ENCODE measurements at places on chromosomes 7 and 10.

DNA sequence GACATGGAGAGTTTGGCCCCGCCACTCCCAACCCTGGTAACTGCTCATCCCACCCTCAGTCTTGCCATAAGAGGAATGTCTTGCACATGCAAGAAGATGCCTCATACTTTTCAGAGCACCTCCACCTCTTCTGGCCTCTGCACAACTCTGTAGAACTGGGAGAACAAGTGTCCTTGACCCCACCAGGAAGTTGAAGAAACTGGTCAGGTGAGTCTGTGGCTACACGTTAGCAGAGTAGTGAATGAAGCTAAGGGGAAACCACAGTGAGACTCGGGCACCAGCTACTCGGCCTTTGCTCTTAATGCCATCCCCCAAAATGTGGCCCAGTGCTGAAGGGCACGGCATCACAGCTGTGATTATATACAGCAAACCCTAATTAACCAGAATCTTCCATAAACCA, 110.1 kb downstream of the ARID5B start:
- no peak for DNase-seq

DNA sequence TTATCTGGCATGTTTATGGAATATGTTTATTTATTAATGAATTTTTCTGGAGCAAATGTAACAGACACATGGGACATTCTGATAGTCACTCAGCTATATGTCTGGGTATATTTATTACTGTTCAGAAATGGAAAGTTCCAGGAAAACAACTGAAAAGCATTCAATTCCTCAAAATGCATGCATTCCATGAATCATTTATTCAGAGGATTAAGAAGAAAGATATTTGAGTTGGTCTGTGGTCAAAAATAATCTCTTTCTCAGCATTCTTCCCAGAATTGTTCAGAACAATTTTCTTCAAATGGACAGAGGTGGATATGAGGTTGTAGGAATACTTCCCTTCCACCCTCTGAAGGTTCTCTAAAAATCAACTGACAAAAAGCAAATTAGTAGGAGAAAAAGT, 97.6 kb upstream of the ITGB1 start:
- DNase-seq = no peak

GRCh38 chr7:95027234-95027872, 120.0 kb downstream of the PPP1R9A start:
- DNase-seq = no peak

DNA sequence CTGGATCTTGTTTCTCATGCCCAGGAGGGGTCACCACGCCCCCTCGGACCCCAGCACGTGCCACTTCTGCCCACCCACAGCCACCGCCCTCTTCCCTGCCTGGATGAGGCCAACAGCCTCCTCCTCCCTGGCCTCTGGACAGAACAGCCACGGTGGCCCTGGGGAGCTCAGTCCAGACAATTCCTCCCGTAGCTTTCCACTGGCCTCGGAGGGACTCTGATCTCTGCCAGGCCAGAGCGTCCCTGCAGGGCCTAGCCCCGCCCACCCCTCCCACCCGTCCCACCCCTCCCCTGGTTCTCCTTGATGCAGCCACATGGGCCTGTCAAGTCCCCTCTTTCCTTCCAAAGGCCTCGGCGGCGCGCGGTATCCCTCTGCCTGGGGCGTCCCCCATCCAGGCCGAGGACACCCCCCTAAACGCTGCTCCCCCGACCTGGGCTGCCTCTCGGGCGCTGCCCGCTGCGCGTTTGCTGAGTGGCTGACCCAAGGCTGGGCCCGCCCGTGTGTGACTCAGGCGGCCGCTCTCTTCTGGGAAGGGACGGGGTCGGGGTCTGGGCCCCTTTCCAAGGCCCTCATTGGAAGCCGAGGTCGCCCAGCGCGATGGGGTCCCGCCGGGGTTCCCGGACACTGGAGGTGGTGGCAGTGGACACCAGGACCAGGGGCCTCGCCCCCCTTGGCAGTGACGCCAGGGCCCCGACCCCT, 557 bp downstream of the TMEM120A start:
- no peak for DNase-seq

DNA sequence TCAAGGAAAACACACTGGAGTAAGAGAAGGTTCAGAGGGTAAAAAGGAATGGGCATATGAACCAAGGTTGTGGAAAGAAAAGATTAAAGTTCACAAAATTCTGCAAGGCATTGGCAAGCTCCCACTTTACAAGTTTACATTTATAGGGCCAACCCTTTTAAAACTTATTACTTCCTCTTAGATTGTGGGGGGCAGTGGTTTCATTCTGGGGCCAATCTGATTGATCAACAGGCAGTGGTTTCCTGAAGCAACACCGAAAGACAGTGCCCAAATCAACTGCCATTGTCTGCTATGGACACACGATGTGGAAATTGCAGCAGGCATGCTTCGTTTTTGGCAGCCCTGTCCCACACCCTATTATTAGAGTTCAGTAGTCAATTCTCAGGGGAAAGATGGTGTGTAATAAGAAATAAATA, 154.0 kb downstream of the SGMS1 start:
- no peak for DNase-seq

- no peak for DNase-seq
These were observed 6.7 kb downstream of the CPEB3 start for GRCh38 chr10:92284112-92284704.

DNA sequence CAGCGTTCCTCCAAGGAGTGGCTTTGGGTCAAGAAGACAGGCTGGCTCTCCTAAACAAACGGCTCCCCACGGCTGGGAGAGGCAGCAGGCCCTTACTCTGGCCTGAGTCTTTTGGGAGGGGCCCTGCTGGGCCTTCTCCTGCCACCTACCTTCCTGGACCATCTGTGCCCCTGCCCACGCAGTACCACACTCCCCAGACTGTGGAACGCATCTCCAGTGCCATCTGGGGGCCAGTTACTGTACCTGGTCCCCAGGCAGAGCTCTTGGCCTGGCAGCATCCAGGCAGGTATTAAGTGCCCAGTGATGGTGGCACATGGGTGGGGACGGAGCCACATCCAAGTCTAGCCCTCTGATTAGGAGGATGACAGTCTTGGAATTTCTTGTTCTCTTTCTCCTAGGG, 14.4 kb downstream of the ALKBH4 start:
- DNase-seq = peak; percentile 25

DNA sequence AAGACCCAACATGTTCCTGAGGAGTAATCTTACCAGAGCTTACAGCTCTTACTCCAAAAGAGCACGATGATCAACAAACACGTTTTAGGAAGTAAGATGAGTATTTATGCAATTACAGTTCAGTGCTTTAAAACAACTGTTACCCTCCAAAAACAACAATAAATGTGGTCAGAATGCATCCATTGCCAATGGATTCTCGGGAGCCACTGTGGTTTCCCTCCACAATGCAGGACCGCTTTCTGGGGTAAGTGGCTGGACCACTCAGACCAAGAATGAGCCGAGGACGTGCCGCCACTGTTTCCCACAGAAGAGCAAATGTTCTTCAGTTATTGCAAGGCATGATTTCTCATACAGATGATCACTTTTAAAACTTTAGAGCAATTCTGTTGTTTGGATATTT, 232.3 kb upstream of the MKLN1 start:
- no peak for DNase-seq

- DNase-seq = no peak
These were observed 136.6 kb downstream of the LRRC4 start for GRCh38 chr7:127894588-127894987.

- DNase-seq = no peak
These were observed 134.5 kb downstream of the PPP1R3A start for GRCh38 chr7:113784316-113784715.

DNA sequence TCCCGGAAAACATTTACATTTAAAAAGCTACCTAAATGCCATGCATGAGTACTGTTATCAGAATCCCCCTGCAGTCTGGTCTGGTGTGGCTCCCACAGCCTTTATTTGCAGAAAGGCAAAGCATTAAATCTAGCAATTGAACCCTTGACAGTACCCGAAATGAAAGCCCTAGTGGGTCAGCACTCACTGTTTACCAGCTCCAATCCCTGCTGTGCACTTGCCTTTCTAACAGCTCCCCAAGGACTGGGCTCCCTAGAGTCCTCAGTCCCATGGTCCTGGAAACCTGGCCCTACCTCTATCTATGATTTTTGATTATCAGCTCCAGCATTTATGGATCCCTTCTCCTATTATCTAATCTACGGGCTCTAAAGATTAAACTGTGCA, 1.9 kb upstream of the MACC1 start:
- no peak for DNase-seq

DNA sequence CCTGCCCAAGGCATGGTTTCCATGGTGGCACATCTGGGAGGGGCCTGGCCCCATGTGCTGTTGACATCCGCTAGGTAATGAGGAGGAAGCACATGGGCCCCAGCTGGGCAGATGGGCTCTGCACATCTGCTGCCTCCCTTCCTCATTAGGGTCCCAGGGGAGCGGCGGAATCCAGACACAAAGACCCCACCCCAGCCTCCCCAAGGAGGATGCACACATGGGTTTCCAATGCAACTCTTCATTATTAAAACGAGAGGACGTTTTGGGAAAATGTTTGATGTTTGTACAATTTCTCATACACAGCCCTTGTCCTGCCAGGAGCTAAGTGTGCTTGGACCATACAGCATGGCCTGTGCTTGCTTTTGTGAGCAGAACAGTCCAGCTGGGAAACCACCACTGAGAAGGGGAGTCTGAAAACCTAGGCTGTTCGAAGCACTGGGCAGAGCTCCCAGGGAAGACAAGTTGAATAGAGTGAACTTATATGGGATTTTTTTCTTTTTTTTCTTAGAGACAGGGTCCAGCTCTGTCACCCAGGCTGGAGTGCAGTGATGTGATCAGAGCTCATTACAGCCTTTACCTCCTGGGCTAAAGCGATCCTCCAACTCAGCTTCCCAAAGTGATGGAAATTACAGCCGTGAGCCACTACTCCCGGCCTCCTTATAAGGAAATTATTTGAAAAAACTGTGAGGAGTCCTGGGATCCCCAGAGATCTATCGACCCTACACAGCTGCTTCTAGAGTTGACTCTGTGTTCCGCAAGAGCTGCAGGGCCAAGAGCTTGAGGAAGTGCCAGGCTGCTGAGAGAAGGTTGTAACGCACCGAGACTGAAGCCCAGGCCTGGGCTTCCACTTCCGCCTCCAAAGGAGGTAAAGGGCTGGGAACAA, 23.4 kb downstream of the FAM107B start:
- DNase-seq = no peak

GRCh38 chr7:3201306-3201705, 99.7 kb upstream of the SDK1 start:
- DNase-seq = no peak

DNA sequence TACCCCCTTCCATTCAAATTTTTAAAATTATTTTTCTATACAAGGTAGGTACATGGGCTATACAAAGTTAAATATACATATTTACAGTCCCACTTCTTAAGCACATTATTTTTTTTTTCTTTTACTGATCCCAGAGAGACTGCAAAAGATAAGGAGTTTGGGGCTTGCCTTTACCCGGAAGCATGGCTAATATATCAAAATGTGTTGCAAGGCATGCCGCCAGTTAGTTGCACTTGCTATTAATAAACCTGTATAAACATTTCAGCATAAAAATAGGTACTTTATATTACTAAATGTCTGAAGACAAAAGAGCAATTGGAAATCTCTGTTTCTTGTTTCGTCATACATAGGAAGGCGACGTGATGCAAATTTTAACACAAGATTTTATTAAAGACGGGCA, 21.5 kb upstream of the PDLIM1 start:
- no peak for DNase-seq

DNA sequence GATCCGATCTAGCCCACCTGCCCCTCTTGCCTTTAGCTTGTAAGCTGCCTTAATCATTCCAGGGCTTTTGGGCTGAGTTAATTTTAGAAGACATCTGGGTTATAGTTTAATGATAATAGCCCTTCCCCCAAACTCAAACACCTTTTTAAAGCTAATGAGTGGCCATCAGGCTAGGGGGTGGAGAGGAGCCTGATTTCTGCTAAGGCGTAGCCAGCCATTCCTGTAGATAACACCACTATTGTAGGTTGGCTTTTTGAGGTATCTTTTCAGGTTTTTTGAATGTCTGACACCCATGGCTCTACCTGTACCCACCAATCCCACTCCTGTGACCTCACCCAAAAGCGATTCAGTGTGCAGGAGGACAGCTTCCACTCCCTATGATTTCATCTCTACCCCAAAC, 7.6 kb upstream of the SYPL1 start:
- no peak for DNase-seq

- no peak for DNase-seq
These were observed 82.2 kb upstream of the NAMPT start for GRCh38 chr7:106367018-106367420.

- DNase-seq = no peak
These were observed 291.7 kb upstream of the NPVF start for GRCh38 chr7:25520017-25520416.

GRCh38 chr10:69466689-69467088, 15.4 kb downstream of the TSPAN15 start:
- DNase-seq = no peak

DNA sequence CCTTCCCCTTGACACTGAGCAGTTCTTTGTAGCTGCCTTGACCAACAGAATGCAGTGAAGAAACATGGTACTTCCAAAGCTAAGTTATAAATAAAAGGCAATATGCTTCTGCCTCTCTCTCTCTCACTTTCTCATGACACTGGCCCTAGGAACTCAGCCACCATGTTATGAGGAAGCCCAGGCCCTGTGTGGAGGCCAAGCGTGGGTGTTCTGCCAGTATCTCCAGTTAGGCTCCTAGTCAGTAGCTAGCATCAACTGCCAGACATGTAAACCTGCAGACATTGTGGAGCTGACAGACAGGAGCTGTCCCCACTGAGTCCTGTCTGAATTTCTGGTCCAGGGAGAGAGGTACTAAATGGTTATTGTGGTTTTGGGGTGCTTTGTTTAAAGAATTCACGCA, 45.2 kb downstream of the TMEM209 start:
- DNase-seq = no peak

Data from activated T-helper 1 cell treated with anti-CD3 and anti-CD28 coated beads, Interleukin-2, amount 50 U/mL, for 16 hours (primary cell).